ENCODE measurements at places on chromosomes 2 and 18. TPM values are rescaled to one million over a fixed set of nuclear protein-coding genes. Genes with fewer than 3 reads are reported as not detected.

DNA sequence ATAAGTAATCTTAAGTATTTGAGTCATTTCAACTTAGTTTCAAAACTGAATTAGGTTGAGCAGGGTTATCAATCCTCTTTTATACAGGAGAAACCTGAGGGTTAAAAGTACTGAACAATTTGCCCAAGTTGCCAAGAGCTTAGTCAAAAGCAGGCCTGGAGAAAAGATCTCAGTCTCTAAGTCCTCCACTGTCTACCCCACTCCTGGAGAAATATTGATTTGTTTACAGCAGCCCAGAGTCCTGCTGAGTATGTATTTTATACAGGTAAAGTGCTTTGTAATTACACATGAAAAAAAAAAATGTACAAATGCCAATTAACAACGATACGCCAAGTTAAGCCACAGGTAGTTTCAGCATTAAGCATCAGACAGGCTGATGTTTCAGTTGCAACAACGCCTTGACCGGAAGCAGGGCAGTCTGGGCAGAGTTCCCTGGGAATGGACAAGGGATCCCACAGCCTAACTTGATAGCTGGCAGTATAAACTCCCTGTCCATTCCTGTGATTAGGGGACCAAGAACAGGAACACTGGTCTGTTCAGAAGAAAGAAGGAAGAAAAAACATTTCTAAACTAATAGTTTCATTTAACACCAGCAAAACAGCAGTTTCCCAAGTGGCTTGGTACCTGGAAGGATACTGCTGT lies 132.9 kb downstream of the MYO5B start:
- no peak for DNase-seq

- DNase-seq, result no peak
Measured at GRCh38 chr2:40210968-40211353, 240.9 kb downstream of the SLC8A1 start.

Gene SMYD1
- polyA plus RNA-seq, result not detected

Gene SLC38A11
- 0.34 TPM for polyA plus RNA-seq
